ENCODE measurements at places on chromosomes 6 and 20.
A peak's percentile ranks its signal among the peaks of the same experiment; 100 is the strongest.

DNA sequence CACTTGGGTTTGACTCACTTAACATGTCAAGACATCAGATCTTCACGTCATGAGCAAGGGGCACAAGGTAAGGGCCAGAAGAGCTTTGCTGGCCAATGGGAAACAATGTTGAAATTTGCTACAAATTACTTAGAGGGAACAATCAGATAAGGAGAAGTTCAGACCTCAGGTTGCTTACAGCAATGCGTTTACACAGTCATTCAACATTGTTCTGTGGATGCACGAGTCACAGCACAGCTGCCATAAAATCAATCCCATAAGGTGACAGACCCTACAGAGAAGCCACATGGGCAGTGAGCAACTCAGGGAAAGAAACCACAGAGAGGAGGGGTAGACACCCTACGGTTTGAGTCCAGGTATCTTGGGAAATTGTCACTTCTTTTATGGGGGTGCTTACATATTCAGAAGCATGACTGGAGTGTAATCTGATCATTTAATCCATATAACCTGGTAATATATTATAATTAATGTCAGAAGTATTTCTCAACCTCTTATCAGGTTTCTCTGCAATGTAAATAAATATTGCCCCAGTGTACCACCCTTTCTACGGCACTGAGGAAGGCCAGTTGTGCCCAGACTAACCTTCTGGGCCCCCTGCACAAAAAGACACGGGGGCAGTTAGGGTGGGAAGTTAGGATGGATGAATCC lies 2.3 kb upstream of the SLC22A2 start:
- DNase-seq, result no peak

DNA sequence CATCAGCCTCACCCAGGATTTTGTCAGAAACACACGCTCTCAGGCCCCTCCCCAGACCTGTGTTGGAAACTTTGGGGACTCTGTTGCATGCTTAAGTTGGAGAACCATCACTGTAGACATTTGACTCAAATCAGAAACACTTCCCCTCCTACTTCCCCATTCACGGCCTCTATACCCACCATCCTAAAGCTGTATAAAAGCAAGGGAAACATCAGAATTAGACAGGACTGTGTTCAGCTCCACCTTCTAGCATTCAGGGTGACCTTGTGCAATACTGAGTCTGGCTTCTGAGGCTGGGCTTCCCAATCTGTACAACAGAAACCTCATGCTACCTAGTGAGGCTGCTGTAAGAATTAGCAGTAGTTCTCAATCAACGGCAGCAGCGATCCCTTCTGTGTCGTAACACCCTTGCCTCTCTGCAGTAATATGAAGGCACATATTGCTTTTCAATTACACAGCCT lies 252.3 kb downstream of the LY86 start:
- DNase-seq, result no peak

- DNase-seq, result no peak
Observed at GRCh38 chr6:157831018-157831369, 7.9 kb downstream of the SNX9 start.

DNA sequence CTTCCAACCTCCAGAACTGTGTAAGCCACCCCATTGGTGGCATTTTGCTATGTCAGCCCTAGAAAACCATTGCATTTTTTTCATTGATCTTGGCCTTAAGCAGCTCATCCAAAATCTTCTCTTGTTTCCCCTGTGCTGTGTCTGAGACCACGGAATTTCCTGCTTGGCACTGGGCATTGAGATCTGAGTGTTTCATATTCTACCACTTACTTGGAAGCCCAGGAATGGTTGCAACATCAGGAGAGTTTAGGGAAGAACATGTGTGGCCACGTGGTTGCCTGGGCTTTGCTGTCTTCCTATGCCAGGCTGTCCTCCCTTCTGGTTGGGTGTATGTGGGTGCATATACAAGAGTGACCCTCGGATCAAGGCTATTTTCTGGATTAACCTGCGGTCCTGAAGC lies 139.3 kb upstream of the PMEPA1 start:
- no peak for DNase-seq

DNA sequence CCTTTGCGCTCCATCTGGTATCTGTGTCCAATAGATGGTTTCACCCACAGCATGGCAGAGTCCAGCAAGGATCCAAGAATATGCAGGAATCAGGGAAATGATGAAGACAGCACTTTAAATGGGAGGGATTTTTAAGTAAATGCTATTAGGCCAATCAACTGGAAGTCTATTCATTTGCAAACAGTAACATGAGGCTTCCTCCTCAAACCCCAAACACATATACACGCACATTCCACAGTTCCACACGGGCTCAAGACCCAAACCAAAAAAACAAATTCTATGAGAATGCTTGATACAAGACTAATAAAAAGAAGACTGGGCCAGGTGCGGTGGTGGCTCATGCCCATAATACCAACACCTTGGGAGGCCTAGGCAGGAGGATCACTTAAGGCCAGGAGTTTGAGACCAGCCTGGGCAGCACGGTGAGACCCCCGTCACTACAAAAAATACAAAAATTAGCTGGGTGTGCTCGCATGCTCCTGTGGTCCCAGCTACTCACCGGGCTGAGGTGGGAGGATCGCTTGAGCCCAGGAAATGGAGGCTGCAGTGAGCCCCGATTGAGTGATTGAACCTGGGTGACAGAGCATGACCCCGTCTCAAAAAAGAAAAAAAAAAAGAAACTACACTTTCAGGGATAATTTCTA lies 21.9 kb upstream of the TFAP2C start:
- no peak for DNase-seq

DNA sequence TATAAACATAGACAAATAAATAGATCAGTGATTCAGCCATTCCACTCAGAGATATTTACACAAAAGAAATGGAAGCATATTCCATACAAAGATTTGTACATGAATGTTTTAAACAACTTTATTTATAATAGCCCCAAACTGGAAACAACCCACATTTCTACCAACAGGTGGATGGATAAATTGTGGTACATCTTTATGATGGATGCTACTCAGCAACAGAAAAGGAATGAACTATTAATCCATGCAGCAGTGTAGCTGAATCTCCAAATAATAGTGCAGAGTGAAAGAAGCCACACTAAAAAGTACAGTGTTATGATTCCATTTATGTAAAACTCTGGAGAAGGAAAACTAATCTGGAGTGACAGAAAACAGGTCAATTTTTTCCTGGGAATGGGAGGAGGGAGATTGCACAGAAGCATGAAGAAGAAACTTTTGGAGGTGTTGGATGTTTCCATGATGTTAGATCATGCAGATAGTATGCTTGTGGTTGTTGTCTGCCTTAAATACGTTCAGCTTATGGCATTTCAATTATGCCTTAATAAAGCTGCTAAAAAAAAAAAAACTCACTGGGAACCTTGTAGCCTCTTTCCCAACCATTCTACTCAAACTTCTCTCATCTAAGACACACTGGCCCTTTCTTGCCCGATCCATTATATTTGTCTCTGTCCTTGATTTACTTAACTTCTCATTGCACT lies 100.9 kb downstream of the PPP1R14C start:
- DNase-seq, result no peak

DNA sequence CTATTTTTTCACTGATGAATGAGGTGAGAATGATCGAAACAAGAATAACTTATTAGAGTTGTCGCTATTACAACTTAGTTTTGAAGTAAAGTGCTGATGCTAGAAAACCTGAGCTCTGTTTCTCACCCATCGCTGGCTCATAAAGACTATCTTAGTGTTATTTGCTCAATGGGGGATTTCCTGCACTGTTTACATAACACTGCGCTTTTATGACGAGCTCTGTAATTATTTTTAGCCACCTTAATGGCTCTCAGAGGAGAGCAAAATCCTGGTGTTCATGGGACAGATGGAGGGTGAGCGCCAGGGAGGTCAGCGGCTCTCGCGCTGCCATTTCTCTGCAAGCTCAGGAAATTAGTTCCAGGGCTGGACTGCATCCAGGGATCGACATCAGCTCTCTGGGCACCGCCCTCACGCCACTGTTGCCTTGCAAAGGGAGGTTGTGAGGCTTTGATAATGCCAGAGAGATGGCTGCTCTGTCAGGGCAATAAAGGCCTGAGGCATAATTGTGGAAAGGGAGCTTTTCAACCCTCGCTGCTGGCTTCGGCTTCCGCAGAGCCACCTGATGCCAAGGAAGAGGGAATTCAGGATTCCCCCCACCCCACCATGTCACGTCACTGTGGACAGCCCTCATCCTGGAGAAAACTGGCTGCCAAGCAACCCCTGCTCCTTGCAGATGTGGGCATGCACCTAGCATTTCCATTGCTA lies 72.0 kb downstream of the DACT2 start:
- DNase-seq, result no peak

GRCh38 chr20:1555952-1556351 lies 1.6 kb downstream of the SIRPD start:
- no peak for DNase-seq

DNA sequence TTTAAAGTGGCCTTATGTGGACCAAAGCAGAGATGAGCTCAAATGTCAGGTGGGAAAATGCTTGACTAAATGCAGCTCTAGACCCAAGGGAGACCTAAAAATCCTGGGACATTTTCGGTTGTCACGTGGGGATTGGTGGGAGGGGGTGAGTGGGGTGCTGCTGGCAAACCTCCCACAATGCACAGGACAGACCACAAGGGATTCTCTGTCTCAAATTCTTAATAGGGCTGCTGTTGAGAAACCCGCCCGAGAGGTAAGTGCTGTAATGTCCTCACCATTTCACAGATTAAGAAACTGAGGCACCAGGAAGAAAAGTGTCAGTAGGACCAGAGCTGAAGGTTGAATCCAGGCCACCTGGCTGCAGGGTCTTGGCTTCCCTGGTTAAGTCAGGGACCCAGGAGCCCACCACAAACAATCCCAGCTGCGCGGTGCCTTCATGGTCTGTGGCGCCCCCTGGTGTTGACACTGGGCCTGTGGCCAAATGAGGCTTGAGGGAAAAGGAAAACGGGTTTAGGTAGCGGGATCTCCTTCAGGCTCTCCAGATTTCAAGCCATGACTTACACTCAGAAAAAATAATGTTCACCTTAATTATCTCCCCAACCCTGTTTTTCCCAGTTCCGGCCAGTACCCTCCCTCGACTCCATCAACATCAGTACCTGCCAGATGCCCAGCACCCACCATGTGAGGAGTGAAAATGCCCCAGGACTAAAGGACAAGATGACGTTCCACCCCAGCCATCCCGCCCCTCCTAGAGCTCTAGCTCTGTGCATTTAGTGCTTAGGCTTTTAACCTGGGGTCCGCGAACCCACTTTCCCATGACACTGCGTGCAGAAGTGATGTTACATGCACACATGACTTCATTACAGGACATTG lies 7.2 kb downstream of the HLA-G start:
- DNase-seq, result peak; percentile 51

- no peak for DNase-seq
Observed at GRCh38 chr6:35147486-35147885, 6.3 kb upstream of the TCP11 start.
